ENCODE measurements at places on chromosomes 5 and 9. TPM values are rescaled to one million over a fixed set of nuclear protein-coding genes. Genes with fewer than 3 reads are reported as not detected.

The FOXI1 gene
- total RNA-seq: not detected

The COQ4 gene
- 56.9 TPM for total RNA-seq

The LIX1 gene
- not detected for total RNA-seq

The RHOBTB3 gene
- total RNA-seq: 0.48 TPM

The ENTREP1 gene
- total RNA-seq: not detected

The HMHB1 gene
- total RNA-seq: not detected

The NTRK2 gene
- total RNA-seq: 0.26 TPM

Data from CD8-positive, alpha-beta memory T cell (primary cell).